AML-193 (cell line): ENCODE measurements at places on chromosomes 7 and 10.

GRCh38 chr10:9603972-9604371 lies 1413.7 kb upstream of the CELF2 start:
- DNase-seq = no peak

DNA sequence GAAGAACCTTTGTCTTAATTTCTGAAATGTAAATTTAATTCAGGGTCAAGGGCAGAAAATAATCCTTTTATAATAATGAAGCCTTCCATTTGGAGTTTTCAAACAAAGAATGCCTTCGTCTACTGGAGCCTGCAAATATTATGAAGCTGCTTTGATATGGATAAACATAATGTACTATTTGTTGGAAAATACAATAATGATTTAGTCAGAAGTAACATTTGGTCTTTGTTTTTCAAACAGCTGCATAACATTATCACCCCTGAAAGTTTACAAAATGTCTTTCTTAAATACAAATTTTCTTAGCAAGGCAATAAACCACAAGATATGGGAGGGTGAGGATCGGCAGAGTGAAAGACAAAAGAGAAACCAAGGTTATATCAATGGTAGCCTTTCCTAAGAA lies 41.5 kb downstream of the TMEM26 start:
- DNase-seq = no peak

DNA sequence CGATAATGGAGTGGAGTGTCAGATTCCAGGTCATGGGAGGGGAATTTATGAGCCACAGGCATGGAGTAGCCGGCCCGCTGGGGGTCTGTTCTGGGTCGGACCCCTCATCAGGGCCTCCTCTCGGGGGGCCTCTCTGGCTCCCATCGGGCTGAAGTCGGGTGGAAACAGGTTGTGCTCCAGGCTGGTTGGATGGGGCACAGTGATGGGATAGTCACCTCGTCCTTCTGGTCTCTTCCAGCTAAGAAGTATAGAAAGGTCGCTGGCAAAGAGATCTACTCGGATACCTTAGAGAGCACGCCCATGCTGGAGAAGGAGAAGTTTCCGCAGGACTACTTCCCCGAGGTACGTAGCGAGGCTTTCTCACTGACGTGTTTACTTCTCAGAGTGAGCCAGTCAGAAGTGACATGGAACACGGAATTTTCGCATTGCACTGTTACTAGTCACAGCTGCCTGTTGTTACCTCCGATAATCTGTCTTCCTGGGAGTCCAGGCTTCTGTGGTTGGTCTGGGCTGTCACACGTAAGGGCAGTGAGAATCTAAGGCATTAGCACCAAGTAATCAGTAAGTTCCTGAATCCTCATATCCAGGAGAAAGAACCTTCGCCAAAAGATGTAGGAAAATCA lies 88.3 kb downstream of the NKX6-2 start:
- DNase-seq = no peak

- DNase-seq = no peak
Observed at GRCh38 chr7:95126053-95126709, 198.2 kb downstream of the PON1 start.

GRCh38 chr10:31476088-31476487 lies 157.1 kb downstream of the ZEB1 start:
- no peak for DNase-seq

DNA sequence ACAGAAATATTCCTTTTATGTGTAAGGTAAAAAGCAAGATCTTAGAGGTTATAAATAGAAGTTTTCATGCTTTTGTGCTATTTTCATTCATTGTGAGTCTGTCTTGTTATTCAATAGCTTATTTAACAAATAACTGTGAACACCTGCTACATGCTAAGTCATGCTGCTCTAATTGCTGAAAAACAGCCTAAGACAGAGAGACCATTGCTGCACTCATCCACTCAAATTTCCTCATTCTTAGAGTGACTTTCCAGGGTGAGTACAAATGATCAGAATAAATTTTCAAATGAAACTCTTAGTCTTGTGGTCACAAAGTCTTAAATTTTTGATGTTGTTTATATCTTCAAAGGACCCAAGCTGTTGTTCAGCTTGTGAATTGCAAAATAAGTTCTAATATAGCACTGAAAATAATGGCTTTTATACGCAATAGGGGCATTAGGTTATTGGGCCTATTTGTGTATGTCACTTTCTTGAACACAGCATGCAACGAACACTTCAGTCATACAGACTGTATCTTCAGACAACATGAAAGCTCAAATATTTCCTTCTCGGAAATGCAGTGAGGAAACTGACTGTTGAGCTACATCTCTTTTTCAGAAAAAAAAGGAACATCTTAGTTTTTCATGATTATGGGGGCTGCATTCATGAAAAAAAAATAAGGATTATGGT lies 247.9 kb upstream of the PCDH15 start:
- no peak for DNase-seq

GRCh38 chr7:70098133-70098561 lies 499.9 kb downstream of the AUTS2 start:
- DNase-seq = no peak

DNA sequence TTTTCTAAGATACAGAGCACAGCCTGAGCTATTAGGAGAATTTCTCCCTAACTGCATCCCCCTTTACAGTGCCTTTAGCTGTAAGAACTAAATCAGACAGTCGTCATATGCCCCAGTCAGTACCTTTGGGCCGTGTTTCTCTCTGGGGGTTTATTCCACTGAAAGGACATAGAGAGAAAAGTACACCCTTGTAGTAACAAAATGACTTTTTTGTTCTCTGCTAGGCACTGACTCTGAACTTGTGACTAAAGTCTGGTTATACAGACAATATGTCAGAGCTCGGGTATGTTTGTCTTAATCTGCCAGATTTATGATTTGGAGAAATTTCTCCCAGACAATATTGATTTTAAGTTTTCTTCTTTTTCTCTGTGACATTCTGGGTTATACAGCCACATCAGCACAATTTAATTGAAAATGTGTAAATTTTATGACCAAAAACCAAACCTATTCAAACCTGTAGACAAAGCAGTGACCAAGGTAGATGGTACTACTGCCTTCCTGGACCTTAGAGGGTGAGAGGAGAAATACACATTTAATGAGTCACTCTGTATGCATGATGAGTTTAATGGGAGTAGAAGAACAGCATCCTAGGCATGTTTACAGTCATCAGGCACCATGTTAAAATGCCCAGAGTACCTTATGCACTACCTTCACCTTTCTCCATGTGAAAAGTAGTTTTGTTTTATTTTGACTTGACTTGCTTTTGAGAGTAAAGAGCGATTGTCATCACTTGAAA lies 156.1 kb upstream of the PLXDC2 start:
- no peak for DNase-seq
